ENCODE measurements at places on chromosomes 2 and 18.

- DNase-seq, result peak; percentile 40
Observed at GRCh38 chr18:75438891-75439290, 11.4 kb upstream of the SMIM21 start.

- peak; percentile 99 for DNase-seq
Observed at GRCh38 chr2:42141687-42142546, 27.2 kb upstream of the EML4 start.

GRCh38 chr2:154375579-154375931 lies 322.9 kb upstream of the KCNJ3 start:
- peak; percentile 9 for DNase-seq

DNA sequence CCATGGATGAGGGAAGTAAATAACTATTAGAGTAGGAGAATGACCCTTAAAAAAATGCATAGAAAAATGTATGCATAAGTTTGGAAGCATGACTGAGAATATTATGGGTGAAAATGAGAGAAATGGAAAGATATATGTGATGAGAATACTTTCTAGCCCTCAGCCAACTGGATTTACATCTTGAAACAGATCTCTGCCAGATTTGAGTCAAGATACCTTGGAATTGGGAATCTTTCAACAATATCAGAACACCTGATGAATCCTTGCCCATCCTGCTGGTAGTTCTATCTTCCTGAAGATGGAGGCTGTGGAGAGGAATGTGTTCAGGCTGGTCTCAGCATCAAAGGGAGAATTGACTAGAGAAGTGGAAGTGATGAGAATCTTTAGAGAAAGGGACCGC lies 5.8 kb downstream of the TET3 start:
- DNase-seq, result no peak

GRCh38 chr2:23361152-23361551 lies 23.8 kb upstream of the KLHL29 start:
- no peak for DNase-seq

DNA sequence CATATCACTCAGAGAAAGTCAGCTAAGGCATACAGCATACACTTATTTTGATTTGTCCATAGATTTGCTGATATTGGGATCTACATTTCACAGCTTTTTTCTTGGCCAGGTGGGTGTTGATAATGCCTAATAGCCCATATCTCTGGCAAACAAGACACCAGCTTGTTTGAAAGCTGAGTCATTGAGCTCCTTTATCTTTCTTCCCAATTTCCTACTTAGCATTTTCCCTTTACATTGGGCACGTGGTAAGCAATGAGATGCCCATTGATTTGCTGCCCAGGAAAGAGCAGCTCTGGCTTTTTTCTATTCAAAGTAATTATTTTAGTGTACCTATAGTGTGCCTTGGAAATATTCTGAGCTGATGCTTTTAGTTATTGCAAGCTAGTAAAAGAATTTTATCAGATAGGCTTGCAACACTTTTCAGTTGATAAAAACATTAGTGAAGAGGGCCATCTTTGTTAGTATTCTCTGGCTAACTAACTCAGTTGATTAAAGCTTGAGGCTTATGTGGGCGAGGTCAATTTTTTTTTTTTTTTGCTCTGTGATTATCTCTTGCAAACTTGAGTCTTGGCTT lies 79.6 kb downstream of the OSBPL6 start:
- DNase-seq, result no peak

- DNase-seq, result no peak
Observed at GRCh38 chr2:22221006-22221405, 1097.2 kb downstream of the TDRD15 start.

- DNase-seq, result peak; percentile 82
Observed at GRCh38 chr2:189287982-189288521, 108.5 kb upstream of the COL5A2 start.

GRCh38 chr2:77398970-77399600 lies 123.1 kb downstream of the LRRTM4 start:
- DNase-seq, result no peak

DNA sequence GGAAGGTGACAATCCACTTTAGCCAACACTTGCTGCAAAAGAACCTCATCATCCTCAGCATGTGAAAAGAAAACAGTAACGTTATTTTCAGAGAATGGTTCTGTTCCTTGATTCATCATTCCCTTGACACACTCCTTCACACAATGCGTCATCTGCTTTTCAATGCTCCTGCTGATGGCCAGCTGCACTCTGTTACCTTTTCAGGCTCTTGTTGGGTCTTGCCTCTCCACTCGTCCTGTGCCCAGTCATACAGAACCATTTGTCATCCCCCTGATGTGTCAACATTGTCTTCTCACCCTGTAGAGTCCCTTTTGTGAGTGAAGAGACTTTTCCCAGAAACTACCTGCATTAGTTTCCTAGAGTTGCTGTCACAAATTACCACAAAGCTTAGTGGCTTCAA lies 12.2 kb upstream of the DTNA start:
- no peak for DNase-seq

DNA sequence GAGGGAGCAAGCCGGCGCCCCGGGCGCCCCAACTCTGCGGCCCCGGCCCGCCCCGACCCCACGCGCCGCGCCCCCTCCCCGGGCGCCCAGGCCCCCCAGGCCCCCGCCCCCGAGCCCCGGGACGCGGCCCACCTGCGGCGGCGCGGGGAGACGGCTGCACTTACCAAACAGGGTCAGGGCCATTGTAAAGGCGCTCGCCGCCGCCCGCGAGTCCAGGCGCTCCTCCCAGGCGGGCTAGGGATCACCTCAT lies 526 bp downstream of the CHN1 start:
- no peak for DNase-seq

- no peak for DNase-seq
Observed at GRCh38 chr2:68171684-68172083, 14.0 kb downstream of the PNO1 start.

GRCh38 chr18:33831424-33831823 lies 253.4 kb downstream of the ASXL3 start:
- no peak for DNase-seq

GRCh38 chr2:164890544-164890943 lies 48.9 kb upstream of the COBLL1 start:
- DNase-seq, result no peak

GRCh38 chr2:9231291-9232165 lies 24.9 kb downstream of the ASAP2 start:
- no peak for DNase-seq

DNA sequence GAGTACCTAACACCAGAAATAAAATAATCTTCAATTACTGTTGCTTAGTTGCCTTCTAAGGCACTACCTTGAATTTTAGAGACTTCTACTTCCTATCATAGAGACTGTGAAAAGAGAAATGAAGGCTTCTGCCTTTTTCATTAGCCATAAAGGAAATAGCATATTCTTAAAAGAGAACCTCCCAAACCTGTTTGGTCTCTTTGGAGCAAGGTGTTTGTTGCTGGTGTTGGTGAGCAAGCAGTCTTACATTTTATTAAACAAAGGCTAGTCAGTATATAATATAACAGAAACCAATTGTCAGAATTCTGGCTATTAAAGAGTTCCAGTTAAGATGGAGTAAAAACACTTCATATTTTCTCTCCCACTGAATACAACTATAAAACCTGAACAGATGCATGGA lies 116.4 kb downstream of the TAF4B start:
- DNase-seq, result no peak

GRCh38 chr2:105375001-105375561 lies 23.8 kb downstream of the FHL2 start:
- no peak for DNase-seq

DNA sequence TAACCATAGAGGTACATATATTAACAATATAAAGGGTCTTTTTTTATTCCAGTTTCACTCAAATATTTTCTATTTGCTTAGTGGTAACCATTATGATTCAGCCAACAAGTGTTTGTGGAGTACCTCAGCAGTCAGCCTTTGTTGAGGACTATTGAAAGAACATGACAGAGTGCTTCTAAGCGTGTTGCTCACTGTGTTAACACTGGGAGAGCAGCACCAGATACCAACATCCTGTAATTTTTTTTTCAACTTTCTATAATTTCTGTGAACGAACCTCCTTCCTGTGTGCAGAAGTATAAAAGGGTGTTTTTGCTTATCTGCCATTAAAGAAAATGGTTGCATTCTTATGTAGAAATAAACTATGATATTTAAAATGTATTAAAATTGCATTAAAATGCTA lies 239.0 kb downstream of the PHLPP1 start:
- no peak for DNase-seq

DNA sequence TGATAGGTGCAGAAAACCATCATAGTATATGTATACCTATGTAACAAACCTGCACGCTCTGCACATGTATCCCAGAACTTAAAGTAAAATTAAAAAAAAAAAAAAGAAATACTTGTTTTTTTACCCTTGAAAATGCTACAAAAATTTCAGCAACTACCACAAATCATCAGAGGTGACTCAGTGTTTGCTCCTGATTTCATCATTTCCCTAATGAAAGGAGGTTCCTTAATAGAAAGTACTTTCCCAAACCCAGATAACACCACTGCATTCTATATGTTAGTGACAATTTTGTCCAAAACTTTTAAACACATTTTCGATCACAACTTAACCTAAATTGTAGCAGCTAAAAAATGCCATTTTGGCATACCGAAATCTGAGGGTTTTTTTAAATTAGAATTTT lies 163.3 kb downstream of the SLC39A10 start:
- DNase-seq, result peak; percentile 74

DNA sequence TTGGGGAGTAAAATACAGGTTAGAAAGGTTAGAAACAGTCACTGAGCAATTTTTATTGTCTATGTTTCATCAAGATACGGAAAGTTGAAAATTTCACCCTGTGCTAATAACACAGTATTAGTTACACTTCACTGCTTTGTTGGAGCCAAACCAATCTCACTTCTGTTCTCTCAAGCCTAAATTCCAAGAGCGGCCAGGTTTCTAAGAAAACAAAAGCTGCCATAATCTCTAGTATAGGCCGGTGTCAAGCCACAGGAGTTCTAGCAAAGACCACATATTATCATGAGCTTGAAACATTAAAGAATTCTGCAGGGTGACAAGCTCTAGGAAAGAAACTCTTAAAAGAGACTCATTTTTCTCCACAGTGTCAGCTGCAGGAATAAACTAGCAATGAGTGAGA lies 128.7 kb downstream of the TXNL1 start:
- DNase-seq, result no peak

DNA sequence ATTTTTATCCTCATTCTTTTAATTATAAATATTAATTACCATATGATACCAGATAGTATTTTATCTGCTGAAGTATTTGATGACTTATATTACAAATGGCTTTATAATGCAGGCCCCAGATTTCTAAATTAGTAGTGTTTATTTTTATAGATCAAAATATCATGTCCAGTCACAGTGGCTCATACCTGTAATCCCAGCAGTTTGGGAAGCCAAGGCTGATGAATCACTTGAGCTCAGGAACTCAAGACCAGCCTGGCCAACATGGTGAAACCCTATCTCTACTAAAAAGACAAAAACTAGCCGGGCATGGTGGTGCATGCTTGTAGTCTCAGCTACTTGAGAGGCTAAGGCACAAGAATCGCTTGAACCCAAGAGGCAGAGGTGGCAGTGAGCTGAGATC lies 100.1 kb upstream of the ARHGAP15 start:
- no peak for DNase-seq

DNA sequence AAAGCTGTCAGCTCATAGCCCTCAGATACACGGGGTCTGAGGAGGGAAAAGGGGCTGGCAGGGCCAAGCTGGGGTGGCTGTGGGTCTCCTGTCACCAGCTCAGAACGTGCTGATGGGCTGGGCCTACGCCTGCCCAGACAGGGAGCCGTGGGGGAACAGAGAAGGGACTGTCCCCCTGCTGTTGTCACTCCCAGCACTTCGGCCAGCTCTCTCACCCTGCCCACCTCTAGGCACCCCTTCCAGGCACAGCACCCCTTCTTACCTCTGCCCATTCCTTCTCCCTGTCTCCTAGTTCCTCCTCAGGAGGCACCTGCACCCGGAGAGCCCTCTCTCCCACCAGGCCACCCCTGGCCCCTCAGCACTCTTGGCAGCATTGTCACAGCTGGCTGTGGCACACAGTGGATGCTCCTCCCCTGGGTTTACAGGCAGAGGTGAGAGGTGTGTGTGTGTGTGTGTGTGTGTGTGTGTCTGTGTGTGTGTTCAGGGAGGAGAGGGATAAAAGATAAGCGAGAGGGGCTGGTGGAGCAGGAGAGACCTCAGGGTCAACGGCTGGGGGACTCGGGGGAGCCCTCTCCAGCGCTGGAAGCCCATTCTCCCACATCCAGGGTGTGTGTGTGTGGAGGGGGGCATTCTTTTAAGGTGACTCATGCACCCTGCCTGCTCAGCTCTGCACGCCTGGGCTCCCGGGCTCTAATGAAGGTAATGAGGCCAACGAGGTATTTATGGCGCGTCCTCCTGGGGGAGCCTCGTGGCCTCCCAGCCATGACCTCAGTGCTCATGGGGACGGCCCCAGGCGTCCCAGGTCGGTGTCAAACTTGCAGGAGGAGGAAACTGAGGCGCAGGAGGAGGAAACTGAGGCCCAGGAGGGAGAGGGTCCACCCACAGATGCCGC lies 66.1 kb upstream of the SMAD7 start:
- peak; percentile 80 for DNase-seq

- no peak for DNase-seq
Observed at GRCh38 chr18:12049978-12050811, 43.4 kb upstream of the ANKRD62 start.

DNA sequence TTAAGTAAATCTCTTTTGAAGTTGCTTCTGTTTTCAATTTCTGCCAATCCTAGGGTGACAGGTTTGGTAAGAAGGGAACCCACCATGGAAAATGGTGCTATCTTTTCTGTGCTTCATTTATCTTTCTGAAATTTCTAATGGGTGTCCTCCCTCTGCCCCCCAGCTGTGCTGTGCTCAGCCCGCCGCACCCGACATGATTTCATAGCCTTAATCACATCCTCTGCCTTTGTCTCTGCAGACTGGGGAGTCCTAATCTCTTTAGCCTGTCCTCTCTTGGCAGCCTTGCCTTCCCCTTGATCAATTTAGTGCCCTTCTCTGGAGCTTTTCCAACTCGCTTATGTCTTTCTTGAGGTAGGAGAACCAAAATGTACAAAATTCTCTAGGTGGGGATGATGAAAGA lies 49.3 kb downstream of the DNMT3A start:
- DNase-seq, result no peak

DNA sequence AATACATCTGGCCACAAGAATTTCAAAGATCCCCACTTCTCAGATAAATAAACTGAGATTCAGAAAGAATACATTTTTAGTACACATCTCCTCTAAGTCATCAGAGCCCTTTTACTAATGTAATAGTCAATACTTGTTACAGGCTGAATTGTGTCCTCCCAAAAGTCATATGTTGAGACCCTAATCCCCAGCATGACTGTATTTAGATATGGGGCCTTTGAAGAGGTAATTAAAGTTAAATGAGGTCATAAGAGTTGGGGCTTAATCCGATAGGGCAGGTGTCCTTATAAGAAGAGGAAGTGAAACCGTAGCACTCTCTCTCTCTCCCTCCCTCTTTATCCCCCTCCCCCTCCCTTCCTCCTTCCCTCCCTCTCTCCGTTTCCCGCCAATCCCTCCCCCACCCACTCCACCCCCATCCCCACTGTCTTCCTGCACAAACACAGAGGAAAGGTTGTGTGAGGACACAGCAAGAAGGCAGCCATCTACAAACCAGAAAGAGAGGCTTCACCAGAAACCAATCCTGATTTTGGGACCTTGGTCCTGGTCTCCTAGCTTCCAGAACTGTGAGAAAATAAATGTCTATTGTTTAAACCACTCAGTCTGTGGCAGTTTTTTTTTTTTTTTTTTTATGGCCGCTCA lies 66.6 kb upstream of the ZNF397 start:
- no peak for DNase-seq

Measured in fibroblast of skin of left quadriceps (primary cell).